Kidney (tissue), 22 donors: ENCODE measurements at places on chromosomes 12 and 14. TPM values are rescaled to one million over a fixed set of nuclear protein-coding genes. Genes with fewer than 3 reads are reported as not detected.
A peak's percentile ranks its signal among the peaks of the same experiment; 100 is the strongest.

DNA sequence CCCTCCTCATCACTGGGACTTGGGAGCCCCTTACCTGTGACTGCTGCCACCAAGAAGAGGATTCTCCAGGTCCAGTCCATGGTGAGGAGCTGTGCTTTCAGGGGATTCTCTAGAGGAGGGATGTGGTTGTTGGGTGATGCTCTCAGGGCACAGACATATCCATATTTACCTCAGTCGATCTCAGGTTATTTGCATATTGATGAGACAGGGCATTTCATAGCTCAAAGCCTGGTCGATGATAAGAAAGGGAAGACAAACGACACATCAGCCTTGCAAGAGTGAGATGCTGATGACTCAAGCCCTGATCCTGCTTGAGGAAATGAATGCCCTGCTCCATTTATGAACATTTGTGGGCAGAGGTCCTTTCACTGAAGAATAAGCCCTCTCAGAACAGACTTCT is 981.0 kb downstream of the TMEM121 start:
- DNase-seq = no peak

The TSPAN19 gene
- polyA plus RNA-seq = 1.3 TPM

The TMEM30B gene
- polyA plus RNA-seq = 9.4 TPM

DNA sequence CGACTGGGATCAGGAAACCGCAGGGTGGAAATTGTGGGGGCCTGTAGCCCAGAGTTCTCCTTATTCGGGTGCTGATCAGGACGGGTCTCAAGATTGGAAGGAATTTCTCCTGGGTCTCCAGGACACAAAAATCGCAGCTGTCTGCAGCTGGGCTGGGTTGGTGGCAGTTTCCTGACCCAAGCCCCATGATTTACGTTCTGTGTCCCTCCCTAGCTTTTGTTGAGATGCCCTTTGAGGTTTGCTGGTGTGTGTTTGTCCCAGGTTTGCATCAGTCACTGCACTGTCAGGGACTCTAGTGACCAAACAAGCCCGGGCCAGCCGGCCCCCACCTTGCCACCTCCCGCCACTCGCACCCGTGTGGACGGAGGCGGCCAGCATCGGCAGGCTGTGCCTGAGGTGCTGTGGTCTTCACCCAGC is 89.5 kb downstream of the FBXL14 start:
- DNase-seq = no peak

DNA sequence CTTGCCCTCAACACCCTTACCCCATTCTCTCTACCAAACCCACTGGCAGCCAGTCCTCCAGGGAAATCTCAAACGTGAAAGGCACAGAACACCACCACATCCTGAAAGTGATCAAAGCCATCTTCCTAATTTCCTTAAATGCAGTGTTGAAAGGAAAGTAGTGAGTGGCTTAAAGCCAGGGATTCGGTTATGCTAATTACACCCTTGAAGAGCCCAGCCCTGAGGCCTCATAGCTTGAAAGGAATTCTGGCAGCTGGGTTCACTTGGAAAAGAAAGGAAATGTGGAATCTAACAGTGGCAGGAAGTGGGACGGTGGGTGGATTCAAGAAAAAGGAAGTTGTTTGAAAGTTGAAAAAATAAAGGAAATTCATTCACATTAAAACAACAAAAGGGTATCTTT is 73.0 kb upstream of the FICD start:
- DNase-seq = peak; percentile 76

The GOLT1B gene
- 15.7 TPM for polyA plus RNA-seq

The PLEKHH1 gene
- polyA plus RNA-seq = 9.1 TPM

The SERPINA12 gene
- polyA plus RNA-seq = not detected

The EMC9 gene
- 62.5 TPM for polyA plus RNA-seq

DNA sequence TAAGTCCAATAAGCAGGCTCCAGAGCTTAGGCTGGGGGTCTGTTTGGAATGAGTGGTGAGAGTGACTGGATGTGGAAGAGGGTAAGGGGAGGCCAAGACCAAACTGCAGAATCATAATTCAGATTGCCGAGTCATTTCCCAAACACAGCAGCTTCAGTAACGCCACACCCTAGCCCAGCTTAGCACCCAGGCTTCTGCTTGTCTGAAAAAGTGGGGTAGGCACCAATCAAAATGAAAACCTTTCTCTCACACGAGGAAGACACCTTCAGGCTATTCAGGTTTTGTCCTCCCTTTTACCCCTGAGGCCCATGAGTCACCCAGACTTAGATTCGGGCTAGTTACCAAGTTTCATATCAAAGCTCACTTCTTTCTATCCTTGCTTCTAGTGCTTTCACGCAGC is 306.1 kb downstream of the DAD1 start:
- DNase-seq = no peak

DNA sequence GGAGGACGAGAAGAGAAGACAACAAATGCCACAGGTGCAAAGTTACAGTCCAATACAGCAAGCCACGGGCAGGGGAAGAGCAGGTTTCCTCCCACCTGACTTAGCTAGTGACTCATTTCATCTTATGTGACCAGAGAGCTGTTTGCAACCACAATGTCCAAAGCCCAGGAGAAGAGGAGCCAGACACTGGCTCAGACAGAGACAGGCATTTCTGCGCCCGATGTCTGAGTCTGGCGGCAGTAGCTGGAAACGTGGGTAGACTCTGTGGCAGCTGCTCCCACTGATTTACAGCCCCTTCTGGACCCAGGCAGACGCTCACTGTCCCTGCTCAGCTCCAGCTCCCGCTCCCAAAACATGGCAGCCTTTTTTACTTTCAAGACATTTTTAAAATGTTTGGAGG is 60.0 kb downstream of the CHGA start:
- peak; percentile 38 for DNase-seq

The KRT86 gene
- not detected for polyA plus RNA-seq

DNA sequence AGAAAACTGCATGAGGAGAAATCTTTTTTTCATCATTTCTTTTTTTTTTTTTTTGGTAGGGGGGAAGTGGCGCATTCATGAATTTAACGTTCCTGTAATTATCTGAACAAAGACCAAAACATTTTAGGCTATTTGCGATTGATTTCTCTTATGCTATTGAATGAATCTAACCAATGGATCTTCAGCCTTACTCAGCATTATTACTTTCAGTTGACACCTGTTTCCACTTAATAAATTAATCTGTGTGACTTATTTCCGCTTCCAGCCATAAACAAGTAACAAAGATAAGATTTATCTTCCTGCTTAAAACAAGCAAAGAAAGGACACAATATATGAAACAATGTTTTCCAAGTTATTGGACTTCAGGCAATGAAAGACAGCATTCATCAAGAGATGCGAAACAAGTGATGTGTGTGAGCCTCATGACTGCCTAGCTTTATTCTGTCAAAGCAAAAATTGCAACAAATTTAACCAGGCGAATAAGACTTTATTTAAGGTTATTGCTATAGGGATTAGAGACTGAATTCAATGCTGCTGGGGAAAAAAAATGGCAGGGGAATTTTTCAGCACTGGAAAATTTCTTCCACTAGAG is 1026.9 kb downstream of the LRFN5 start:
- no peak for DNase-seq

DNA sequence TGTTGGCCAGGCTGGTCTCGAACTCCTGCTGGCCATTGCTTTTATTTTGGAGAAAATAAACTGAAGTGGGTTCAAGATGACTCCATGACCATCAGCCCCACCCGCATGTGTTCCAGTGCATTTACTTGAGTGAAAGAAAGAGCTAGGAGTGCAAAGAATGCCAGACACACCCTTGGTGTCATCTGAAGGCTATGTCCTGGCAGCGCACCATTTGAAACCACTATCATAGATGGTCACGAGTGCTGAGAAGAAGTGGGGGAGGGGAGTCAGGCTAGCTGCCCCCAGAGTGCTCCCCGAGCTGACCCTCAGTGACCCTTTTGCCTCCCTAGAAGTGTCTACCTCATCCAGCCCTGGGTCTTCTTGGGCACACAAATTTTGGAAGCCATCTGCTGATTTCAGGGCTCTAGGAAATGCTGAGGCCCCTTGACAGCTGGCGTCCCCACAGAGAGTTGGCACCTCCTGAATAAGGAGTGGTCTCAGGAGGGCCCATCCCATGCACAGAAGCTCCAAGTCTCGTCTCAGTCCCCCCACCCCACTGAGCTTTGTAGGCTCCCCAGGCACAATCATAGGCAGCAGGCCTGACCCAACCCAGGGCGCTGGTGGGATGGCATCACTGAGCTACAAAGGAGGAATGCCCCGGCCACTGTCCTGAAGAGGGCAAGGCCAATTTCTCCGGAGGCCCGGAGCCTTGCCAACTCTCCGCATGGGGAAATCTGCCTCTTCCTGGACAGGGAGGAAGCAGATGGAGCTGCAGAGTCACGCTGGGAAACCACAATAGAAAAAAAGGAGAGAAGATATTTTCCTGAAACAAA is 28.0 kb downstream of the PXN start:
- no peak for DNase-seq

DNA sequence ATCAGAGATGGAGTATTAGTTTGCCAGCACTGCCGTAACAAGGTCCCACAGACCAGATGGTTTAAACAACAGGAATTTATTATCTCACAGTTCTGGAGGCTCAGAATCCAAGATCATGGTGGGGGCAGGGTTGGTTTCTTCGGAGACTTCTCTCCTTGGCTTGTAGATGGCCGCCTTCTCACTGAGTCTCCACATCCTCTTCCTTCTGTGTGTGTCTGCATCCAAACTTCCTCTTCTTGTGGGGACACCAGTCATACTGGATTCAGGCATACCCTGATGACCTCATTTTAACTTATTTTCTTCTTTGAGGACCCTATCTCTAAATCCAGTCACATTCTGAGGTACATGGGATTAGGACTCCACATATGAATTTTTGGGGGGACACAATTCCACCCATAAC is 455.5 kb downstream of the RGS6 start:
- no peak for DNase-seq

DNA sequence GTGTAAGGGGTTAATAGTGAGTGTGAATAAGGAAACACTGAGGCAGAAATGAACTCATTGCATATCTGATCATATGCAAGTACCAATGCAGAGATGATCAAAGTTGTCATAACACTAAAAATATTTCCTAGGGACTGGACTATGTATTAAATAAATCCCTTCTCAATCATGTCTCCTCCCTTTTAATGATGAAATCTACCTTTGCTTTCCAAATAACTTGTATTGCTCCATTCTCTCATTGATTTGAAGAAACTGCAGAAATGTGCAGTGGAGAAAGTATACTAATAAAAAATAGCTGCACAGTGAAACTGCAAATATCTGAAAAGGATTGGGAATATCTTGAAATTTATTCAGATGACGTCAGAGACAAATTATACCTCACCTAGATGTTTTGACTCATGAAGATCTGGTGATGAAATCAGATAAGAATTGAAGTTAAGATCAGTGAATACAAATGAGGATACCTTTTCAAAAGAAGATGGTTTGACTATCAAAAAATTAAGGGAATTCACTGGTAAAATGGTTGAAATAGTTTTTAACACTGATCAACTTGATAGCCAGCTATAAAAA is 1264.9 kb upstream of the USP15 start:
- DNase-seq = no peak

DNA sequence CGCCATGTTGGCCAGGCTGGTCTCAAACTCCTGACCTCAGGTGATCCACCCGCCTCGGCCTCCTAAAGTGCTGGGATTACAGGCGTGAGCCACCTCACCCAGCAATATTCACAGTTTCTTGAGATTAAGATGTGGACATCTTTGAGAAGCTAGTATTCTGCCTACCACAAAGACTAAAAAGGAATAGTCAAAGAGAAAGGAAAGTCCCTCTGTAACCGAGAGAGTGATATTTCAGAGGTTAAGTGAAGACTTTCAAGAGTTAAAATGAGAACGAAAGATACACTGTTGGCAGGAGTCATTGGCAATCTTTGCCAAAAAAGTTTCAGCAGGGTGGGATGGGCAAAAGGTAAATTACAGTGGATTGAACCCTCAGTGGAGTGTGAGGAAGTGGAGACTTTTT is 15.6 kb downstream of the DGKA start:
- no peak for DNase-seq

DNA sequence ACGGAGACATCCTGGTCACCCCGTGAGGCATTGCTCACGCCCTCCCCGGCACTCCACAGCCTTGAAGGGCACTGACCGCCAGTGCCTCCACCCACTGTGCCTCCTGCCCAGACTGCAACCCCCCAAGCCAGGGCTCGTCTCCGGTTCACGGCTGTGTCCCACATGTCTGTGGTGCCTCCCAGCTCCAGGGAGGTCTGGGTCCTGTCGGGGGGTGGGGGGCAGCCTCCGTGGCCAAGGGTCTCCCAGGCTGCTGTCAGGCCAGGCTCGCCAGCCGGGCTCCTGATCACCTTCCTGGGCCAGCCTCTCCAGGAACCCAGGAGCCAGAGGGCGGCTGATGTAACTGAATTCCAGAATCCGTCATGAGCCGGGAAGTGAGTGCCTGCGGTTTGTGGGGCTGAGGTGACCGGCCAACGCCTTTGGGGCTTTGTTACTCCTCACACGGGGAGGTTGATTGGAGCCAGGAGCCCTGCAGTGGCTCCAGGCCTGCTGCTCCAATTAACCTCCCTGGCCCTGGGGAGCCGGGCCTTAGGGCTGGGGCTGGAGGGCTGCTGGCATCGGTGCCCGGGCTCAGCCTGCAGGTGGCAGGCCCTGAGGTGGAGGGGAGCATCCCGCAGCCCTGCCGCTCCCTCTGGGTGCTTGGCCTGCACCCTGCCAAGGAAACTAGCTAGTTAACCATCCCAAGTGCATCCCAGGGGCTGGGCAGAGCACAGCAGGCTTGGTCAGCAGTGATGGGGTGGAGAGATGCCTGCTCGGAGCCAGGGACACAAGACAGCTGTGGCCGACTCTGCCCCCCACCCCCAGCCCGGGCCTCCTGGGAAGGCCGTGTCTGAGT is 36.4 kb upstream of the FBRSL1 start:
- peak; percentile 49 for DNase-seq

The RD3L gene
- polyA plus RNA-seq = not detected

The COCH gene
- polyA plus RNA-seq = 1.8 TPM

The TNS2 gene
- 90.1 TPM for polyA plus RNA-seq

DNA sequence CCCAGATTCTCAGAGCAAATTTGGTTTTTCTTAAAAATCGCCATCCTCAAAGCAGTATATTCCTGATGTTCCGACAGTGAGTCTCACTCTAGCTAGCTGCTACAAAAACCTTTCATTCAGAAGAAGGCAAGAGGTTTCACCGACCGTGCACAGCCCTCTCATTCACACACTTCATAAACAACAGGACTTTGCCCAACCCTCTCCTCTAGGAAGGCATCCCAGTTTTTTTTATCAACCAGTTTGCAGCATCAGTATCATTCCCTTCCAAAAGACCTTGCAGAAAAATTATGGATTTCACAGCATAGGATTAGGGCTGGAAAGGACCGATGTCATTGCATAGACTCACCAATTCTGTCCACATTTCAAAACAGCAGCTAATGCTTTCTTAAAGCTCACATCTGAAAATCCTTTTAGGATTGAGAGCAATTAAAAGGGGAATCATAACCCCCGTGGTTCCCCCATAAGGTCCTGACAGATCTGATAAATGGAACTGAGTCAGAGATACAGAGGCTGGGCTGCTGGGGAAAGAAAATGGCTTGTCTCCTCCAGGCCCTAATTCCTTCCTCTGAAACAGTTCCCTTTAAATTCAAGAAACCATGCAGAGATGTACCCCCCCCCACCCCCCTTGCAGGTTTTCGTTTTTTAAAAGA is 597 bp downstream of the SVOP start:
- no peak for DNase-seq

The OVCH1 gene
- not detected for polyA plus RNA-seq
